CD8-positive, alpha-beta memory T cell (primary cell): ENCODE measurements at places on chromosomes 12 and 14. TPM values are rescaled to one million over a fixed set of nuclear protein-coding genes. Genes with fewer than 3 reads are reported as not detected.

The TMEM253 gene
- not detected for total RNA-seq

The KCNC2 gene
- not detected for total RNA-seq

The BBOF1 gene
- 1.3 TPM for total RNA-seq

The GZMB gene
- total RNA-seq = 2,866 TPM

The PRIMA1 gene
- total RNA-seq = not detected

The OTUB2 gene
- total RNA-seq = 1.1 TPM

The CLEC1A gene
- not detected for total RNA-seq

The ERP27 gene
- total RNA-seq = 2.1 TPM

The TAS2R9 gene
- total RNA-seq = not detected

The SDR9C7 gene
- not detected for total RNA-seq

The TAS2R46 gene
- 0.55 TPM for total RNA-seq

The IFNG-AS1 gene
- total RNA-seq = 0.95 TPM

The CFAP54 gene
- 0.66 TPM for total RNA-seq

The SPX gene
- 0.64 TPM for total RNA-seq

The PIANP gene
- 0.49 TPM for total RNA-seq
